ENCODE measurements at places on chromosomes 12 and 14.

DNA sequence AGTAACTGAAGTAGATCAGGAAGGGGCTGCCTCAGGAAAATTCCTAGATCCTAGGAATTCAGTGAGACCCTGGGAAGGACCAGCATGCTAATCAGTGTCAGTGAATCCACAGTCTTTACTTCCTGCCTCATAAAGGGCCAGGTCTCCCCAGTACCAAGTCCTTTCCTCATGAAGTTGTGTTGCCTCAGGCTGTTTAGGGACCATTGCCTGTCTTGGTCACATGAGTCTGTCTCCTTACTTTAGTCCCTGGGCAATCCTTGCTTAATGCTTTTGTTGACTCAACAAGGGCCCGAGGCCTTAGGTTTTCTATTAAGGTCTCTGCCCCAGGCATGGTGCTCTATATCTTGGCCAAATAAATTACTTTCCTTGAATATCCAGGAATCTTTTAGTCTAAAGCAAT lies 16.1 kb upstream of the ATF1 start:
- DNase-seq = no peak

- no peak for DNase-seq
These were observed 183.2 kb upstream of the LRFN5 start for GRCh38 chr14:41423503-41423902.

DNA sequence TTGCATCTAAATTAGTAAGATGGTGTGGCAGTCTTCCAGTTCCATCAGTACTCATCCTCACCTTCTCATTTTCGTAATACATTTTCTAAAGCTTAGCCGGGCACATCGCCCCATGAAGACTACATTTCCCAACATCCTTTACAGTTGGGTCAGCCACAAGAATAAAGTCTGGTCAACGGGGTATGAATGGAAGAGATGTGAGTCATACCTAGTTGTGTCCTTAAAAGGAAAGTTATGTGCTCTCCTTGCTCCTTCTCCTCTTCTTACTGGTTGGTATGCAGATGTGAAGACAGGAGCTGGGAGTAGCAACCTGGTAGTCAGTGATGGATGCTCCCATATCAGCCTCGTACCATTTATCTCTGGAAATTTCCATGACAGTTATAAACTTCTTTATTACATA lies 35.9 kb upstream of the EGLN3 start:
- no peak for DNase-seq

- no peak for DNase-seq
These were observed 11.1 kb downstream of the TXNRD1 start for GRCh38 chr12:104226672-104227071.

- DNase-seq = no peak
These were observed 29.6 kb downstream of the IRF2BPL start for GRCh38 chr14:76998910-76999309.

DNA sequence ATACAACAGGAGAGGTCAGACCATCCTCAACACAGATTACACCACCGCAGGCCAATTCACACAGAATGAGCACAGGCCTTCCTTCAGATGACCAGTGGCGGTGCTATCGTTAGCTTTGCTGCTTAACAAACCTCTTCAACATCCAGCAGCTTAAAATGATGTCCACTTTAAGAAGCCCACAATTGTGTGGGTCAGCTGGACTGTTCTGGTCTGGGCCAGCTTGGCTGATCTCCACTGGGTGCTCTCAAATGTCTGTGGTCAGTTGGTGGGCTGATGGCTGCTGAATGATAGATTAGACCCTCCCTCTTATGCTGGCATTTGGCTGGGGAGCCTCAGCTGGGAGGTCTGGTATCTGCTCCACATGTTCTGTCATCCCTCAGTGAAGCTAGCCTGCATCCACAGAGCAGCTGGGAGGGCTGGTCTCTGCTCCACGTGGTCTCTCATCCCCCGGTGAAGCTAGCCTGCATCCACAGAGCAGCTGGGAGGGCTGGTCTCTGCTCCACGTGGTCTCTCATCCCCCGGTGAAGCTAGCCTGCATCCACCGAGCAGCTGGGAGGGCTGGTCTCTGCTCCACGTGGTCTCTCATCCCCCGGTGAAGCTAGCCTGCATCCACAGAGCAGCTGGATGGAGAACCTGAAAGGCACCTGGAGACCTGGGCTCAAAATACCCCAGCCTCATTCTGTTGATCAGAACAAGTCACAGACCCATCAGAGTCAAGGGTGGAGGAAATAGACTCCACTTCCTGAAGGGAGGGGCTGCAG lies 203.6 kb upstream of the DIO3 start:
- no peak for DNase-seq

DNA sequence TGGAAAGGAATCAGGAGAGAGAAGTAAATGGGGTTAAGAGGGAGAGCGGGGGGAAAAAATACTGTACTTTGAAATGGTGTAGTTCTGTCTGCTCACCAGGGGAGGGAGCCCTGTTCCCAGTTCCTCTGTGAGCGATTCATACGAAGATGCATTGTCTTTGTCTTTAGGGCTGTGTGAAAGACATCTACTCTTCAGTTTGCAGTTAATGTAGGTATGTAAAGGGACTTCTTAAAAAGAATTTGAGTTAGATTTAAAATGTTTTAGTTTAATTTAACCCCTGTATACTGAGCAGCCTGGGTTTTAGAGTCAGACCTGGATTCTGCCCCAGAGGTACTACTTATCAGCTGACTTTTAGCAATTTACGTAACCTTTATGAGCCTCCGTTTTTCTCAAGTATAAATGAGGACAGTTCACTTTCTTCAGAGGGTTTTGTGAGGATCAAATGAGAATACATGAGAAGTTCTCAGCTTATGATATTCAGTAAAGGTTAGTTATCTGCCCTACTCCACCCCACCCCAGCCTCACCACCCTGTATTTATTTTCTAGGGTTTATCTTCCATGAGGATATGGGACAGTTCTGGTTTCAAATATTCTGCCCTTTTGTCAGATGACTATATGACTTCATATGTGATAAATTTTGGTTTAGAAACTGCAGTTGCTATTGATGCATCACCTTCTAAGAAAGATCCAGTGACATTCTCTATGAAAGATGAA lies 82.5 kb upstream of the EVL start:
- DNase-seq = peak; percentile 63

DNA sequence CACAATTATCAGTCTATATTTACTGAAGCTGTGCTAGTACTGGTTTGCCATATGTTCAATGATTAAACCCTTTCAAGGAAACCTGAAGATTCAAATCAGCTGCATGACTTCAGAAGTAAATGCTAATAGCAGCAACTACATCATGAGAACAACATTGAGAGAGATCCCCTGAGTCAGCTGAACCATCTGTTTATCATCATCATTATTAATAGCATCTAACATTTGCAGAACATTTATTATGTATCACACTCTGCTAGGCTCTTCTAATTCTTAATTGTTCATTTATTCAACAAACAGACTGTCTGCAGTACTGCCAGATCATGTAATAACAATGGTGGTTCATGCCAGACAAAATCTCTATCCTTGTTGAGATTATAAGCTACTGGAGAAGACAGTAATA lies 157.4 kb downstream of the KLHL28 start:
- no peak for DNase-seq

DNA sequence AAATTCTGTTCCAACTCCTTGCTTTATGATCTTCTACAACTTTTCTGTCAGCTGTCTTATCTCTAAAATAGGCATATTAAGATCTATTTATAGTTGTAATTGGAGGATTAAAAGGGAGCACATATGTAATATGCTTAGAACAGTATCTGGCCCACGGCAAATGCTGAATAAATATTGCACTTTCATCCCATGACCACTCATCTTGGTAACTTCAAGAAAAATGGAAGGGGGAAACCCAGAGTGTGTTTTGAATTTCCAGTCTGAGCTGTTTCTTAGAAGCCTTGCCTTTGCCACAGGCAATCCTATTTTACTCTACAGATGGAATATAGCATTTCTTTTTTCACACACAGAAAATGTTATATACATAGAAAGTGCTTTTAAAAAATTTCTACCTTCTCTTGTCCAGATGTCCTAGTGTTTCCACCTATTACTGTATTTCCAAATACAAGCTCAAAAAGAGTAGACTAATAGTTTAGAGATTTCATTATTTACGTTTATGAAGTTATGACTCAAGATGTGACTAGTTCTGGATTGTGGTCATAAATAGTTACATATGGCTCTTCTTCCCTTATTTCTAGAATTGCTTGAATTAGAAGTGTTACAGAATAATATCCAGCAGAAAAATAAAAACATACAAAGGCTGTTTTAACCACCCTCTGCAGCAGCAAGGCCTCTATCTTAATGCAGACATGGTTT lies 6.2 kb upstream of the STXBP6 start:
- no peak for DNase-seq

GRCh38 chr14:100774164-100774537 lies 47.5 kb downstream of the DLK1 start:
- no peak for DNase-seq

- no peak for DNase-seq
These were observed 20.5 kb upstream of the TMCC3 start for GRCh38 chr12:94670898-94671297.

GRCh38 chr12:1881936-1882335 lies 36.5 kb downstream of the CACNA2D4 start:
- DNase-seq = no peak

GRCh38 chr12:120529641-120530417 lies 871 bp upstream of the COQ5 start:
- DNase-seq = no peak

GRCh38 chr14:55241673-55242072 lies 29.5 kb upstream of the FBXO34 start:
- DNase-seq = no peak

GRCh38 chr14:20801726-20802125 lies 918 bp downstream of the RNASE1 start:
- no peak for DNase-seq

GRCh38 chr12:88108021-88108420 lies 33.9 kb downstream of the CEP290 start:
- DNase-seq = no peak

DNA sequence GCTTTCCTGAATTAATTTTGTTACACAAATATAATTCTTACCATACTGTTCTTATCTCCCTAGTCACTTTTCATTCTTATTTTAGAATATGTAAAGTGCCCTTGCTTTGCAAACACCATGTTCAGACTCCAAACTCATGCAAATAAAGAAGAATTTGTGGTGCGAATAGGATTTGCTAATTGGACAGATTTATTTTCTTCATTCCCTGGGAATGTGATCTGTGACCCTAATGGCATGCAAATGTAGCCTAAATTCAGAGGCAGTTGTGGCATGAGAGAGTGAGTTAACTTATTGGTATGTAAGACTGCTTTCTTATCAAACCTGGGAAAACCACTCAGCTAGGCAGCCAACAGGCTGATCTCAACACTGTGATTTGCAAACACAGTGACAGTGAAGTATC lies 10.0 kb downstream of the CAPZA3 start:
- no peak for DNase-seq

- no peak for DNase-seq
These were observed 916.8 kb downstream of the GALC start for GRCh38 chr14:87076146-87076545.

DNA sequence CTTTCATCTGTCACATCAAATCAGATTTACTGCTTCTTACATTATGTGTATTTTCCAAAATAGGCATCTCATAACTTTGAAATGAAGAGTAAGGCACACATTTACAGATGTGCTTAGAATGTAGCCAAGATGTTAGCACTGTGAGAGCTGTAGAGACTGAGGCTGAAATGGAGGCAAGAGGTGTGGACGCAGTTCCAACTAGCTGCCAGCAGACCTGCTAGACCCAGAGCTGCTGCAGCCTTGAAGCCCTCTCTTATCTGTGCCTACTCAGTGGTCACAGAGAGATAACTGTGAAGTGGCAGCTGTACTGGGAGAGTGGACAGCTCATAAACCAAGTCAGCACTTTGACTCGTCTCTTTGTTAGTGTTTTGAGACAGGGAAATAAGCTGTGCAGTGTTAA lies 470.9 kb downstream of the CCER1 start:
- DNase-seq = no peak

GRCh38 chr14:63210812-63211211 lies 6.6 kb downstream of the RHOJ start:
- DNase-seq = no peak

- DNase-seq = no peak
These were observed 76.0 kb upstream of the ST8SIA1 start for GRCh38 chr12:22410486-22410885.

GRCh38 chr12:127422935-127423566 lies 843.9 kb upstream of the TMEM132C start:
- DNase-seq = no peak

GRCh38 chr12:49703647-49704137 lies 3.5 kb downstream of the FMNL3 start:
- DNase-seq = peak; percentile 53

DNA sequence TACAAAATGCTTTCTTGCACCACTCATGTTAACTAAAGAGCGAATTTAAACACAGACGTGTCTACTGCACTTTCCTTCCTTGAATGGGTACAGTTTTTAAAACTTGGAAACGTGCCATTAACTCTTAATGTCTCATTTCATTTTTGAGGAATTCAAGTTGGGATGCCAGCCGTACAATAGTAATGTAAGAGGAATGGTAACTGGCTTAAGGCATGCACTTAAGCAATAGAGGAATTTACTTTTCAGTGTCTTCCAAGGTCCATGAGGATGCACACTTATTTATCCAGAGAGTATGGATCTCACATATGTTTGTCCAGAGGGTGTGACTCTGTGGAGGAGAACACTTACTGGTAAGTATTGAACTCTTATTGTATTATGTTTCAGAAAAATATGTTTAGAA lies 52.9 kb downstream of the PPP4R4 start:
- no peak for DNase-seq

DNA sequence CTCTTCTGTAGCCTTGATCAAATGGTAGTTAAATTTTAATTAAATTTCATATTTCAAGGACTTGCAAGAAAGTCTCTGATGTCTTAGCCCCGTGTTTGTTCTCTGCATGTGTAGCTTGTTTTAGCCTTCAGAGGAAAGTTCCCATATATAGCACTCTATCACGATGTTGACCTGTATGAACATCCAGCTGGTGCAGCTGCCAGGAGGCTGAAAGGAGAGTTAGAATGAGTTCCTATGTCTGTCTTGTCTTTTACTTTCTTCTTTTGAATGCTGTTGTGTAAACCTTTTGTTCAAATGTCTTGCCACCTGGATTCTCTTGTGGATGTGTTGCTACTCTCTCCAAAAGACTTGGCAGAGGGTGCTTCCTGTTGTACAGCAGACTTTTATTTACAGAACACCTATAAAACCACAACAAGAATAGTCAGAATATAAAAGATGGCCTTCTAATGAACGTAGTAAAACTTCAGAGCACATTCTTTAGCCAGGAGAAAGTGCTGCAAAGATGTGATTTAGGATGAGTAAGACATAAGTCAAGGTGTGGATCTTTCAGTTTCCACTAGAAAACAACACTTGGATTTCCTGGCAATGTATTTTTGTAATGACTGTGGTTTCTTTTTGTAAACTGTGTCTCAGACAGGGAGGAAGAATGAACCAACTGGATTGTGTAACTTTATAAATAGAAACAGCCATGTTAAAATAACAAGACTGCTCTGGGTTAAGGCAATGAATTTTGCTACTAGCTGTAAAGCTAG lies 17.2 kb downstream of the NAV3 start:
- DNase-seq = no peak

- DNase-seq = no peak
These were observed 61.4 kb downstream of the WSCD2 start for GRCh38 chr12:108190529-108190928.
